ENCODE measurements at places on chromosomes 4 and X. TPM values are rescaled to one million over a fixed set of nuclear protein-coding genes. Genes with fewer than 3 reads are reported as not detected.

The NLGN4X gene
- 1.0 TPM for total RNA-seq

The COL4A6 gene
- under 0.01 TPM for total RNA-seq

DNA sequence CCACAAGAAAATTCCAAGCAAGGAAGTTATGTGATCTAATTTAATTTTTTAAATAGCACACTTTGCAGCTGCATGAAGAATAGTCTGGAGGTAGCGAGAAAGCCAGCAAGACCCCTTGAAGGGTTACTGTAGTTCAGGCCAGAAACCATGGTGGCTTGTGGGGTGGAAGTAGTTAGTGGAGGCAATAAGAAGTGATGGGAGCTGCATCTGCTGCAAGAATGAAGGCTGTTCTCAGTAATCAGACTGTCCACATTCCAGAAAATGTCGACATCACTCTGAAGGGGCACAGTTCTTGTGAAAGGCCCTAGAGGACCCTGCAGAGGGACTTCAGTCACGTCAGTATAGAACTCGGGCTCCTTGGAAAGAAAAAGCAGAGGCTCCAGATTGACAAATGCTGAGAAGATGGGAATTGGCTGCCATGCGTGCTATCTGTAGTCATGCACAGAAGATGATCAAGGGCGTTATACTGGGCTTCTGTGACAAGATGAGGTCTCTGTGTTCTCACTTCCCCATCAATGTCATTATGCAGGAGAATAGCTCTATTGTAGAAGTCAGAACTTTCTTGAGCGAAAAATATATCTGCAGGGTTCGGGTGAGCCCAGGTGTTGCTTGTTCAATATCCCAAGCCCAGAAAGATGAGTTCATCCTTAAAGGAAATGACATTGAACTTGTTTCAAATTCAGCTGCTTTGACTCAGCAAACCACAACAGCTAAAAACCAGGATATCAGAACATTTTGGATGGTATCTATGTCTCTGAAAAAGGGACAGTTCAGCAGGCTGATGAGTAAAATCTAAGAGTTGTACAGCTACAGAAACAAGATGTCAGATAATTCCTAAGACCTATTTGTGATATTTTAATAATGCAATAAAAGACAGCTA lies 254.2 kb downstream of the CBR4 start:
- H3K27ac ChIP-seq, result no peak overlapping the region
- no peak for DNase-seq
- no peak overlapping the region for H3K4me3 ChIP-seq
- H3K27me3 ChIP-seq, result no peaks in the 10 kb centered on the region
- no peaks in the 10 kb centered on the region for H3K4me1 ChIP-seq

- no peak overlapping the region for H3K27ac ChIP-seq
- no peaks in the 10 kb centered on the region for H3K36me3 ChIP-seq
These were observed 330.2 kb downstream of the HS3ST1 start for GRCh38 chr4:11098461-11098860.

GRCh38 chr4:80387390-80388283 lies 52.1 kb downstream of the CFAP299 start:
- no peaks in the 10 kb centered on the region for H3K4me1 ChIP-seq
- no peaks in the 10 kb centered on the region for H3K36me3 ChIP-seq
- no peak overlapping the region for H3K4me3 ChIP-seq

DNA sequence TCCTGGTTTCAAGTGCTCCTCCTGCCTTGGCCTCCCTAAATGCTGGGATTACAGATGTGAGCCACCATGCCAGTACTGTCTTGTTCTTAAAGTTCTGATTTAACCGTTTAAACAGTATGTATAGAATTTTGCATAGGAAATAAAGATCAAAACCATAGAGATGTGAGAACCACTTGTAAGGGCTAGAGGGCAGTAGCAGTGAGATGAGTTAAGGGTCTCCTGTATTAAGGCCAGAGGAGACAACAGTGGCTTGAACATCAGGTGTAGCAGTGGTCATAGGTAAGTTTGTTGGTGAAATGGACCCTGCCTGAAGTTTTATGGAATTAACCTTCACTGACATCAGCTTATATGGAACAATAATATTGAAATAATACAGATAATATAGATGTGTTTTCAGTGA lies 155.7 kb downstream of the SLC4A4 start:
- no peak for DNase-seq
- H3K36me3 ChIP-seq, result no peaks in the 10 kb centered on the region
- H3K4me1 ChIP-seq, result no peaks in the 10 kb centered on the region
- no peak overlapping the region for H3K27ac ChIP-seq
- H3K4me3 ChIP-seq, result no peak overlapping the region
- no peaks in the 10 kb centered on the region for H3K27me3 ChIP-seq
